ENCODE measurements at places on chromosomes 1 and 21.

DNA sequence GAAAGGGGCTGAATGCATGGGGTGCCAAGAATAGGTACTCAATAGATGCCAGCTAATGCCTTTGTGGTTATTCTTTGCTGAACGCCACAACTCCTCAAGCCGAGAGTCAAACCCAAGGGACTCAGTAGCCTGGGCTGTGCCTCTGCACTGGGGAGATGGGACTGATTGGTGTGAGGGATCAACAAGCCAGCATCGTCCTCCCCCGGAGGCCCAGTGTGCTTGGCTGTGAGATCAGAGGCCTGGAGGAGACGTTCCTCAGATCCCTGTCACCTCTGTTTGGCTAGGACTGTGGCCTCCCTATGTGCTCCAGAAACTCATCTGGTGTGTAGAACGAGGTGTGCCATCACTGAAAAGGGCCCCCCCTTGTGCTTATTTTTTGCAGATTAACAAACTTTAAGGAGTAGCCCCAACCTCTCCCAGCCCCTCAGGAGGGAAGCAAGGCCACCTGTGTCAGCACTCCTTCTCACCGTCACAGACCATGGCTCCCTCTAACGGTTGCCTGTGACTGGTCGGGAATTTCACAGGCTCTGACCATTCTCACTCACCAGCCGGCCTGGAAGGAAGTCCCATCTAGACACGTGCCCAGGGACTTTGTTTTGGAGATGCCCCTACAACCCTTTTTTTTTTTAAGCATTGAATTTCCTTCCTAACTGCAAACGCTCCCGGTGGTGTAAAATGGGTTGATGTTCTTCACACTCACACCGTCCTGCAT, 194.0 kb upstream of the VAMP3 start:
- no peak for DNase-seq

DNA sequence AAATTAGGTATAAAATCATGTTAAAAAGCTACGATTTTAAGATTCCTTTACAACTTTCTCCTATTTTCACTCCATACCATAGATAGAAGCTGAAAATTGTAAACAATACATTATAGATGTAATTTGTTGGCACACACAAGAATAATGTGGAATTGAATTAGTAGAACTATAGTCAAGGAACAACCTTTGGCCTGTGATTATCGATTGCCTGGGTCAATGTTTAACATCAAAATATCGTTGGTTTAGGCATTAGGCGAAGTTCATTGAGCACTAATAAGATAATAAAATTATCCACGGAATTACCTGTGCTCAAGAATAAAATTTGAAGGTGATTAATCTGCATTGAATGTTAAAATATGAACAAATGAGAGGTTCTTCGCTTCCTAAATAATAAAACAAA, 455.1 kb upstream of the ZP4 start:
- no peak for DNase-seq

GRCh38 chr1:20386323-20387081, 95.8 kb downstream of the VWA5B1 start:
- DNase-seq, result no peak

DNA sequence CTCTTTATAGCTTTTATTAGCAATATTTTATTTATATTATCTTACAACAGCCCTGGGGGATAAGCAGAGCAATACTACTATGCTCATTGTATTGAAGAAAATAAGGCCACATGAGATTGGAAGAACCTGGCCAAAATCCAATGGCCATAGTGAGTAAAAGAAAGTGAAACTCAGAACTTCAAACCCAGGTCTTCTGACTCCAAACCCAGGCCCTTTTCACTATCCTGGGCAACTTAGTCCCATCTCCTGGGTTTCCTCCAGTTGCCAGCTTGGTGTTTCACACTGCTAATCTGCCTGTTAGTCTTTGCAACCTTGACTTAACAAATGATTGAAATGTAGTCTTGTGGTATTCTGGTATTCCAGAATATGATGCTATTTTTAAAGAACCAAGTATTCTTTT, 22.4 kb upstream of the EXO1 start:
- DNase-seq, result peak; percentile 28

GRCh38 chr1:217540321-217540720, 90.6 kb downstream of the GPATCH2 start:
- no peak for DNase-seq

GRCh38 chr1:233805786-233806185, 98.7 kb upstream of the SLC35F3 start:
- no peak for DNase-seq

GRCh38 chr1:217564207-217564606, 66.7 kb downstream of the GPATCH2 start:
- DNase-seq, result no peak

GRCh38 chr1:41617336-41617735, 132.9 kb upstream of the EDN2 start:
- no peak for DNase-seq

- DNase-seq, result no peak
Observed at GRCh38 chr1:194833111-194833510, 1646.7 kb upstream of the B3GALT2 start.

DNA sequence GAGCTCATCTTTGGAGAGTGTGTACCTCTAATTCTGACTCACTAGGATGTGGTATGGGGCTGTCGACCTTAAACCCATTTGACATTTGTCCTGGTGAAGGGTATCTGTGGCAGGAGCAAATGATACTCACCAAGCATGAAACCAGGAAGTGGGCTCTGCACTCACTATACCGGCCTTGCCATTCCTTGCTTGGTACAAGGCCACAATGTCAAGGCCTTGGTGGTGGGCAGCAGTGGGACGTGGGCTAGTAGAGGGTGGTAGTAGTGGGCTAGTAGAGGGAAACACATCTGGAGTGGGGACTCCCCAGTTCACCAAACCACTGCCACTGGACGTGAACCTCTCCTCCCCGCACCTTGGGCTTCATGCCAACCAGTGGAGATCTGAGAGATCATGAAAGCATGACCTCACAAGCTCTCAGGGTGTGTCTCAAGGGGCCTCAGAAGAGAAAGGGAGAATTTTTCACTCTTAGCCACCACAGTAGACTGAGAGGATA, 11.5 kb downstream of the TNFSF4 start:
- DNase-seq, result peak; percentile 4

DNA sequence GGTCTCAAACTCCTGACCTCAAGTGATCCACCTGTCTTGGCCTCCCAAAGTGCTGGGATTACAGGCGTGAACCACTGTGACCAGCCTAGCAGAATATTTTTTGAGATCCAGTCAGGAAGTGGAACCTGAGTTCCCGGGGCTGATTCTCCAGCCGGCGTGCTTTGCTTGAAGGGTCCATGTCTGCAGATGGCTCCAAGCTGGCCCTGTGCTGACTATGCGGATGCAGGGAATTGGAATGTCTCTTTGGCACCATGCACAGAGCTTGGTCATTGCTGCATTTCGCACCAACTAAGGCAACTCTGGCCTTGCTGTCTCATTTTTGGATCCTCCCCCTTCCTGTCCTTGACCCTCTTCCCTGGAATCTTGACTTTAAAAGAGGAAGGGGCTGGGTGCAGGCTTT, 28.1 kb downstream of the ARHGEF10L start:
- DNase-seq, result no peak

DNA sequence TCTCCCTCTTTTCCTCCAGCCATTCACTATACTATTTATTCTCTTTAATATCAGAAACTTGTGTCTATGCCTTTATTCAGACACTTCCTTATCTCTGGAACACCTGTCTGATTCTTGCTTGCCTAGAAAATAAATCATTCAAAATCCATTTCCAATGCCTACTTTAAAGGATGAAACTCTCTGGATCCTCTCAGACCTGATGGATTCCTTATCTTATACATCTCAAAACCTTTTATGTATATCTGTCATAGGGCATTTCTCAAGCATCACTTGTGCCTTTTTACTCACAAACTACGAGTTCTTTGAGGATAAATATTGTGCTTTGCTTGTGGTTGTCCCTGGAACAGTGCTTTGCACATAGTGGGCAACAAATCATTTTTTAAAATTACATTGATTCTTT, 3.8 kb upstream of the ATP6V1G3 start:
- no peak for DNase-seq

DNA sequence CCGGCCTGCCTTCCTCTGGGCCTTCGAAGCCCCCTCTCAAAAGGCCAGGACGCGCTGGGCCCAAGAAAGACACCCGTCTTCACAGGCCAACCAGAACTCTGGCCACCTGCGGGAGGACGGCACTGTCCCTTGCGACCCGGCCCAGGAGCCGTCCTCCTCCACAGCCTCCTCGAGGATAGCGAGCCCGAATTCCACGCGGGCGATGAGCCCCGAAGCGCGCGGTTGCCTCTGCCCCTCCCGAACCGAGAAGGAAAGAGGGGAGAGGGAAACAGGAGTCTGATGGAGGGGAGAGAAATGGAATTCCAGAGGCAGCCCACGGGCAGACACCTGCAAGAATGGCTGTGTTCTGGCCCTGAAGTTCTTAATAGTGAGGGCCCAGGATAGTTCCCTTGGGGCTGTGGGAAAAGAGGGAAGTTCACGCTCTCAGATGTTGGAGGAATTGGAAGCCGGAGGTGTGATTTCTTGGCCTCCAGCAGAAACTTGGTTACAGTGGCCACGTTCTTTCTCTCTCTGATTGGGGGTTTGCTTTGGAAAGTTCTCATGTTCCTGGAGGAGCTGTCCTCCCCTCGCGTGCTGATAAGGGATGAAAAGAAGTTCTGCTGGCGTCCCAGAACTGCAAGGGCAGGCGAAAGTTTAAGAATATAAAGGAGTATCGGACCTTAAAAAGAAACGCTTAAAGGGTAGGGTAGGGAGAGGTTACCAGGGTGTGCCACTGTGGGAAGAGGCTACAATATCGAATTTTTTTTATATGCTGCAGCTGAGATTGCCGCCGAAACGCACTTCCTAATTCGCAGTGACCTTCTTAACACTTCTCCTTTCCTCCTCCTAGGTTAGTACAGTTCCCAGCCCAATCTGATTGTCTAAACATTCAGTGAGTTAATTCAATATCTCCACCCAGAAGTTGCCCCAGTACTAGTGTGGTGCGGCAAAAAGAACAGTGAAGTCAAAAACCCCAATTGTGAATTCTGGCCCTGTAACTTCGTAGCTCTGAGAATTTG, 5.8 kb upstream of the SLC44A5 start:
- no peak for DNase-seq

GRCh38 chr1:61101536-61101935, 19.2 kb downstream of the NFIA start:
- DNase-seq, result no peak

- DNase-seq, result no peak
Observed at GRCh38 chr1:2949966-2950925, 71.0 kb upstream of the ACTRT2 start.

- DNase-seq, result no peak
Observed at GRCh38 chr1:165884690-165885304, 57.4 kb downstream of the UCK2 start.

DNA sequence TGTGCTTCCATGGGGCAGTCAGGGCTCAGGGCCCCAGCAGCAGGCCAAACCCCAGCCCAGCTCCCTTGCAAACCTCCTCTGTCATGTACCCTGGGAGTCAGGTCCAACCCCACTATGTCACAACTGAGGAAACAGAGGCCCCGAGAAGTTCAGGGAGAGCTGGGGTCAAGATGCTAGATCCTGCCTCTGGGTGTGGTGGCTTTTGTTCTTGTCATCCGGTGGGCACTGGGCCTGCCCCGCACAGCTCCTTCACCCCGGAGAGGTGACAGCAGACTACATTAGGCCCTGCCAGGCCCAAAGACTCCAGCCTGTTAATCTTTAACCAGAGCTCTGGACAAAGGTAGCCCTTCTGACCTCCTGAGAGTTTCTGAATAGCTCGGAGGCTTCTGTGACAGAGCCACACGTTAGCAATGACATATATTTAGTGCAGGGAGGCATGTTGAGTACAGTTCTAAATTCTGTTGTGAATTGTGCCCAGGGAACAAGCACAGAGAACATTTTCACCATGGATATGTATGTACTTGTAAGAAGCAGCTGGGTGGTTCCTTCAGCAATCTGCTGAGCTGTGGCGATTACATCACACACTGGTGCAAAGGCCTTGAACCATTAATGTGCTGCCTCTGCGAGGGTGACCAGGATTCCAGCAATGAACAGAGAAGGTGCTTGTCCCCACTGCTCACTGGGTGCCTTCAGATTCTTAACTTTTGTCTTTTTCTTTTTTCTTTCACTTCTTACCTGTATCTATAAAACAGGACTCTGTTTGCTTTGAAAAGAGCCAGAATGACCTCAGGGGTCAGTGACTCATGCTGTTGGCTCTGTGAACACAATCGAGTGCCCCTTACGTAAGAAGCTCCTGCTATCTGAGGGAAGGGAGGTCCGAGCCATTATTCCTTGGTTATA, 102.8 kb downstream of the RHOU start:
- DNase-seq, result no peak

GRCh38 chr1:147337040-147337630, 94.7 kb downstream of the CHD1L start:
- no peak for DNase-seq

DNA sequence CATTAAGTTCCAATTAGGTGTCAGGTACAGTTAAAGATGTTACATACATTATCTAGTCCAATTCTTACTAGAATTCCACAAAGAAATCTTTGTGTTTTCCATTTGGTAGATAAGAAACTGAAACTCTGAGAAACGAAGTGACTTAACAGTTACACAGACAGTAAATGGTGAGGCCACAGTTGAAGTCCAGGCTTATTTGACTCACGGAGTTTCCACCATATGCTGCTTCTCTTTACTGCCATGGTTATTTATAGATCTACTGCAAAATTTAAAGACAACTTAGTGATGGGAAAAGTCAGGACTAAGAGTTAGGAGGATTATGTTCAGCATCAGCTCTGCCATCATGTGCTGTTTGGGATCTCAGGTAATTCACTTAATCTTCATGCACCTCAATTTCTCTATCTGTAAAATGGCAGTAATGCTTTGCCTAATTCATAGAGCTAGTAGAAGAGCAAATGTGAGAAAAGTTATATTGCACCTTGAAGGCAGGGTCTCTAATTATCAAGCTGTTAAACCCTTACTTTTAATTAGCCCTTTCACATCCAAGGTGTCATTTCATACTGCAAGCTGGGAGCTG, 26.2 kb upstream of the SAMSN1 start:
- no peak for DNase-seq

DNA sequence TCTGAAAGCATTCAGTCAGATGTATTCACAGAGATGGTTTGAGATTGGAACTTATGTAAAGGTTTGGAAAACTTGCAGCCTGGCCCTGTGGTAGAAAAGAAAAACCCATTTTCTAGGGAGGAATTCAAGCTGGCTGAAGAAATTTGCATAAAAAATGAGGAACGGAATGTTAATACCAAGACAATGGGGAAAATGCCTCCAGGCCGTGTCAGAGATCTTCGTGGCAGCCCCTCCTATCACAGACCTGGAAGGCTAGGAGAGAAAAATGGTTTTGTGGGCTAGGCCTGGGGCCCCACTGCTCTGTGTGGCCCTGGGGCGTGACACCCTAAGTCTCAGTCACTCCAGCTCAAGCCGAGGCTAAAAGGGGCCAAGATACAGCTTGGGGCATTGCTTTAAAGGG, 26.7 kb downstream of the NME7 start:
- DNase-seq, result no peak
